HT1080 (cell line): ENCODE measurements at places on chromosomes 3 and 15. TPM values are rescaled to one million over a fixed set of nuclear protein-coding genes. Genes with fewer than 3 reads are reported as not detected.

DNA sequence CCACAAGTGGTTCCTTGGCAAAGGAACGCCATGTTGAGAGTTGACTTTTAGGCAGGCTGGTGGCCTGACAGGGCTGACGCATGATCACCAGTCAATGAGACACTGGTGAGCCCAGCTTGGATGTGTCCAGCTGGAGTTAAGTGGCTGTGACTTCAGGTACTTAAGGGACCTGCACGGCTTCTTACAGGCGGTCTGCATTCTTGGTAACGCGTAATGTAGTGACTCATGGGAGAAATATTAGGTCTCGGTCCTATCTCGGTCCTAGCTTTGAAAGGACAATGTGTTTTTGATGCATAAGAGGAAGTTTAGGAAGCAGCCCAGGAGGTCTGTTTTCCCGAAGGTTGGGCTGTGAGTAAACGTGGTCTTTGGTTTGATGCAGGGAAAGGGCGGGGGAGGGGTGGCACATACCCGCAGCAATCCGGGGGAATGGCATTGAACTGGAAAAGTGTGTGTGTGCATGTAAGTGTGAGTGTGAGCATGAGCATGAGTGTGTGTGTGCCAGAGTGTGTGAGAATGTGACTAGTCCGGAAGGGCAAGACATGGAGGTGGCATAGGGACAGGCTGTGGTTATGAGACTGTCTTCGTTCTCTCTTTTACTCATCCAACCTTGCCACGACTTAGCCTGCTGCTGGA is 55.3 kb downstream of the FAM43A start:
- DNase-seq, result peak; percentile 99

GRCh38 chr3:55332176-55332575 is 154.9 kb downstream of the WNT5A start:
- no peak for DNase-seq

GRCh38 chr3:14847613-14848541 is 29.1 kb downstream of the FGD5 start:
- DNase-seq, result peak; percentile 33

DNA sequence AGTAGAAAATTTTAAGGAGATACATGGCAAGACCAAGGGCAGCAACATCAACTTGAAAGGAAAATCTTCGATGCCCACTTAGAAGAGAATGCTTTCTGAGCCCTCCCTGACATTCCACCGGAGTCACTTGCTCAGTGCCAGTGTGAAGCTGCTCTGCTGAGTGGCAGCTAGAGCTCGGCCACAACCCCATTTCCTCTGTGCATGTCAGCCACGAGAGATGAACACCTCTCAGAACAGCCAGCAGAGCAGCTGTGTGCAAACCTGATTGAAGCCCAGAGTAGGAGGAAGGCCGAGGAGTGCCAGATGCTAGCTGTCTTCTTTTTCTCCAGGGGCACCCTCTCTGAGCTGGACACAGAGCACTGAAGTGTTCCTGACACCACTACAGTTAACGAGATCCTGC is 12.2 kb downstream of the TARS3 start:
- DNase-seq, result no peak

- DNase-seq, result no peak
Observed at GRCh38 chr3:133468251-133468721, 68.4 kb downstream of the BFSP2 start.

DNA sequence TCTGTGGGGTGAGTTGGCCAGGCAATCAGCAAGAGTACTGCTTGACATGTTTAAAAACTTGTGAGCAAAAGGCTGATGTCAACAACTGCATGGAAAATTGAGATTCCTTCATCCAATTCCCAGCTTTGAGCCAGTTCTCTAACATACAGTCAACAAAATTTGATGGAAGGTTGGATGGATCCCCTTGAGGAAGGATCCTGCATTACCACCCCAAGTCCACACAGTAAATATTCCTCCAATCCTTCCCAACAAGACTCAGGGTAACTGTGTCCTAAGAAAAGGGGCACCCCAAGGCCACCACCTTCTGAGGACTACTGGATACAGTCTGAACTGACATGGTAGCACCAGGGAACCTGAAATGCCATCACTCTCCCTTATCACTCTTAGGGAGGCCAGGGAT is 15.1 kb downstream of the GLB1 start:
- no peak for DNase-seq

GRCh38 chr15:59436774-59437141 is 1.2 kb upstream of the FAM81A start:
- no peak for DNase-seq

DNA sequence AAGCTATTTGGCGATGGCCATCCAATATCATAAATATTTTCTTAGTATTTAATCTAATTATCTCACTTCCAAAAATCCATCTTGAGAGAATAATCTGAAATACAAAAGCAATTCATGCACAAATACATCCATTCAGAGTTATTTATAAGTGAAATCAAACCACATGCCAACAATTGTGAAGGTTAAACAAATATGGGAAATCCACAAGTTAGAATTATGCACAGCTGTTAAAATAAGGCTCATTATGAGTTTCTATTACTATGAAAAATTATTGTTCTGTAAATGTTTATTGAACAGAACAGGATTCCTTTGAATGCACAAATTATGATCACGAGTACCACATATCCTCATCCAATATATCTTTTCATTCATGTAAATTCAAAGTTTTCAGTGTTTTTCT is 267.7 kb downstream of the PLOD2 start:
- no peak for DNase-seq

GRCh38 chr3:108565506-108565905 is 23.7 kb downstream of the CIP2A start:
- DNase-seq, result no peak

- peak; percentile 29 for DNase-seq
Observed at GRCh38 chr3:187006864-187007630, 76.7 kb downstream of the ST6GAL1 start.

DNA sequence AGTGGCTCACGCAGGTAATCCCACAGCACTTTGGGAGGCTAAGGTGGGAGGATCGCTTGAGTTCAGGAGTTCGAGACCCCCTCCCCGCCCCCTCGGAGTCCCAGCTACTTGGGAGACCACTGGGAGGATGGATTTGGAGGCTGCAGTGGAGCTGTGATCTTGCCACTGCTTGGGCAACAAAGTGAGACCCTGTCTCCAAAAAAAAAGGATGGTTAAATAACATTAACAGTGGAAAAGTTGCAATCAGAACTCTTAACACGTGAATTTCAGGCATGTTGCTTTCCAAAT is 1.4 kb upstream of the TMEM87A start:
- no peak for DNase-seq

- no peak for DNase-seq
Observed at GRCh38 chr15:41987246-41987924, 15.0 kb upstream of the EHD4 start.

Gene CLSTN2
- 0.23 TPM in 2 replicates for total RNA-seq

Gene COL6A5
- total RNA-seq, result 0.17 and 0.26 TPM in 2 replicates
